Activated gamma-delta T cell (primary cell): ENCODE measurements at places on chromosomes 7 and 10.

GRCh38 chr7:133398506-133398905 lies 145.6 kb downstream of the EXOC4 start:
- DNase-seq = no peak

DNA sequence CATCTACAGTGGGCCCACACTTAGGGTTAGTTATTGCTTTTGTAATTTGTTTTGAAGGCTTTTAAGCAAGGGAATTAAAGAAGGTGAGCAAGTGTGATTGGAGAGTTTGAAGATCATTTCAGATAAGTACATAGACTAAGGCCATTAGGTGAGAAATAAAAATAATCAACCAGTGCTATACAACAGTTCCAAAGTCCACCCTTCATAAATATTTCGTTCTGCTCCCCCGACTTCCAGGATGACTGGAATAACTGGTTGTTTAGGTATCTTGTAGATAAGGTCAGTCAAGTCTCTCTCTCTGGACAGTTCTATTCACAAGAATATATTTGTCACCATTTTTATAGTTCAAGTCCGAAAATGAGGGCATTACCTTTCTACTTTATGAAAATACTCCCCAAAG lies 98.0 kb upstream of the MBL2 start:
- no peak for DNase-seq

GRCh38 chr10:18097524-18097923 lies 42.7 kb upstream of the CACNB2 start:
- DNase-seq = no peak

GRCh38 chr7:110835849-110836248 lies 255.1 kb upstream of the LRRN3 start:
- no peak for DNase-seq

DNA sequence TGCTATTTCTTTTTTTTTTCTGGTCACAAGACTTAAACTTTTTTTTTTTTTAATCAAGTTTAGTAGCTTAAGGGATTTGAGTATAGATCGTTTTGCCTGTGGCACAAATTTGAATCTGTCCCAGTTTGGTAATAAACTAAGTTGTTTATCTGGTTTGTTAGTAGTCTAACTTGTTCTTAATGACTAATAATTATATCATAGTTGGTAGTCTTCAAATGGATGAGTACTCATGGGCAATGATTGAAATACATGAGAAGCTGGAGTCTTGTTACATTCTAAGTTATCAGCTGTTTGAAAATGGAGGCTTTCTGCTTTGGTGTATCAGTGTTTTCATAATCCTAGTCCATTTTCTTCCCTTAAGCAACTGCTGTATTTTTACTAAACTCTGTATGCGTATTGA lies 12.3 kb downstream of the BTAF1 start:
- no peak for DNase-seq

DNA sequence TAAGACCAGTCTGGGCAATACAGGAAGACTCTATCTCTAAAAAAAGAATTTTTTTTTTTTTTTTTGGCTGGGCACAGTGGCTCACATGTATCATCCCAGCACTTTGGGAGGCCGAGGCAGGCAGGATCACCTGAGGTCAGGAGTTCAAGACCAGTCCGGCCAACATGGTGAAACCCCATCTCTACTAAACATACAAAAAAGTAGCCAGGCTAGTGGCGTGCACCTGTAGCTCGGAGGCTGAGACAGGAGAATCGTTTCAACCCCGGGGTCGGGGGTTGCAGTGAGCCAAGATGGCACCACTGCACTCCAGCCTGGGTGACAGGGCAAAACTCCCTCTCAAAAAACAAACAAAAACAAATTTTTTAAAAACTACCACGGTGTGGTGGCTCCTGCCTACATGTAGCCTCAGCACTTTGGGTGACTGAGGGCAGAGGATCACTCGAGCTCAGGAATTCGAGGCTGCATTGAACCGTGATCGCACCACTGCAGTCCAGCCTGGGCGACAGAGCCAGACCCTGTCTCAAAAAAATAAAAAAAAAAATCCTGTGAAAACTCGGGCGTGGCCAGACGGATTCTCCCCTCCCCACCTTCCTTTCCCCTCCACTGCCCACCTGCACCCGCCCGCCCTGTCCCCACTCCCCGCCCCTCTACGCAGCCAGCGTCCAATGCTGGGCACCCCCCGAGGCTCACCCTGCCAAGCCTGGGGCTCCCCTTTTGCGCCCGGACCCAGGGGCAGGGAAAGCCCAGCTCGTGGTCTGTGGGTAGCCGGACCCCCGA lies 745 bp upstream of the ORAI2 start:
- peak; percentile 71 for DNase-seq

GRCh38 chr7:65475734-65476319 lies 102.2 kb downstream of the ZNF92 start:
- no peak for DNase-seq

- no peak for DNase-seq
Observed at GRCh38 chr7:29100924-29101323, 45.4 kb downstream of the CPVL start.

DNA sequence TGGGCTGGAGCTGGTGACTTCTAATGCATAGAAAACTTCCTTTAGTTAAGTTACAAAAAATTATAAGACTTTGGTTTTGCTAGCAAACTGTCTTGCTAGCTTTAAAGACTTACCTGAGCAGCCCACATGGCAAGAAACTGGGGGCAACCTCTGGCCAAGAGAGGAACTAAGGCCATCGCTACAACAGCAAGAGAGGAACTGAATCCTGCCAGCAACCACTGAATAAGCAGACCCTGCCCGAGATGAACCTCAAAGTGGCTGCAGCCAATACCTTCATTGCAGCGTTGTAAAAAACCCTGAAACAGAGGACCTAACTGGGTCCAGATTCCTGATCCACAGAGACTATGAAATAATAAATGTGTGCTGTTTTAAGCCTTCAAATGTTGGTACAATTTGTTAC lies 54.6 kb upstream of the STARD3NL start:
- no peak for DNase-seq

GRCh38 chr7:3975371-3975770 lies 674.3 kb downstream of the SDK1 start:
- no peak for DNase-seq

DNA sequence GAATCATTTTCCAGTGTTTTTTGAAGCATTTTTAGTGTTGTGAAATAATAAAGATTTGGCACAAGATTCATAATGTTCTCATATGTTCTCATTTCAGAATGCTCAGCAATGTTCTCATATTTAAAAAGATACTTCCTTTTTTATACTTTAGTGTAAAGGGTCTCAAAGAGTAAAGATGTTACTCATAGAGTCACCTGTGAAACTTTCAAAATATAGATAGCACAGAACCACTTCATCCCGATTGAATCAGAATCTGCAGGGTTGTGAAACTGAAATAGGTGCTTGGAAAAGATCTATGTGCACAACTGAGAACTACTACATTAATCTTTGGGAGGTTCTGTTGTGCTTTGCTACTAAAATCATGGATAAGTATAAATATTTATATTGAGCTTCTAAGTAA lies 144.7 kb downstream of the MDFIC start:
- no peak for DNase-seq

DNA sequence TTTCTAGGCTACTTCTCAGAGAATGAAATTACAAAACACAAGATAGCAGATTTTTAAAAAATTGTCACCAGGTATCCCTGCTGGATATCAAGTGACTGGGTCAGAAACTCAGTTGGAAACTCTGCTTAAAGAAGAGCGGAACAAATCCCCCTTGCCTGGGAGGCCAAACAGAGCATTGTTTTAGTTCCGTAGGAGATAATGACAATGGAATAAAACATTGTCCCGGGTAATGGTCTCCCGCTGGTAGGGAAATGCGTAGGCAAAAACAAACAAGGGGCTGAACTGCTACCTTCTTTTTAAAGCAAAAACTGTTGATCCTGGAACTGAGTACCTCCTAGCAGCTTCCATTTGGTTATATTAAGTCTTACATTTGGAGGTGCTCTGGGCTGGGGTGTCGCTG lies 21.3 kb upstream of the VAX1 start:
- no peak for DNase-seq

DNA sequence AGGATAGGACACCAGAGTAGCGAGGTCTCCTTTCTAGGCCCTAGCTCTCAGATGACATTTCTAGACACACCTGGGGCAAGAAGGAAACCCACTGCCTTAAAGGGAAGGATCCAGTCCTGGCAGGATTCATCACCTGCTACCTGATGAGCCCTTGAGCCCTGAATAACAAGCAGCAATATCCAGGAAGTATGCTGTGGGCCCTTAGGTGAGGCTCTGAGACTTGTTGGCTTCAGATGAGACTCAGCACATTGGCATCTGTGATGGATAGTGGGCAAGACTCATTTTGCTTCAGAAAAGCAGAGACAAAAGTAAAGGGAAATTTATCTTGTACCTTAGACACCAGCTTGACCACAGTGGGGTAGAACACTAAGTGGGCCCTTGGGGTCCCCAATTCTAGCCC lies 238.4 kb upstream of the MEOX2 start:
- no peak for DNase-seq

DNA sequence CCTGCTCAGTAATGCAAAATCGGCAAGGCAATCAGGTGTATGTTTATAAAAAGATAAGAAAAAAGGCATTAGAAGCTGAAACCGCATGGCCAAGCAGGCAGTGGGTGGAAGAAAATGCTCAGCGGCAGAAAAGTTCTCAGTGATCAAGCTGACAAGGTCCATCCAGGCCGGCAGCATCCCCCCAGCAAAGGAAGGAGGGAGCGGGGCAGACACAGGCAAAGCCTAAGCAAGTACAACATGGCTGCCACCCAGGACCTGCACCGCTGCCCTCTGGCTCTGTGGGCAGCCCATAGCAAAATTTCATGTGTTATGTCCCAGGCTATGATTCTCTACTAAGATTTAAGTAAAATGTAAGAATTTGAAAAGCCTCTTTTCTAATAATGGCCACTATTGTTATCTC lies 45.4 kb downstream of the MRPS24 start:
- DNase-seq = no peak

DNA sequence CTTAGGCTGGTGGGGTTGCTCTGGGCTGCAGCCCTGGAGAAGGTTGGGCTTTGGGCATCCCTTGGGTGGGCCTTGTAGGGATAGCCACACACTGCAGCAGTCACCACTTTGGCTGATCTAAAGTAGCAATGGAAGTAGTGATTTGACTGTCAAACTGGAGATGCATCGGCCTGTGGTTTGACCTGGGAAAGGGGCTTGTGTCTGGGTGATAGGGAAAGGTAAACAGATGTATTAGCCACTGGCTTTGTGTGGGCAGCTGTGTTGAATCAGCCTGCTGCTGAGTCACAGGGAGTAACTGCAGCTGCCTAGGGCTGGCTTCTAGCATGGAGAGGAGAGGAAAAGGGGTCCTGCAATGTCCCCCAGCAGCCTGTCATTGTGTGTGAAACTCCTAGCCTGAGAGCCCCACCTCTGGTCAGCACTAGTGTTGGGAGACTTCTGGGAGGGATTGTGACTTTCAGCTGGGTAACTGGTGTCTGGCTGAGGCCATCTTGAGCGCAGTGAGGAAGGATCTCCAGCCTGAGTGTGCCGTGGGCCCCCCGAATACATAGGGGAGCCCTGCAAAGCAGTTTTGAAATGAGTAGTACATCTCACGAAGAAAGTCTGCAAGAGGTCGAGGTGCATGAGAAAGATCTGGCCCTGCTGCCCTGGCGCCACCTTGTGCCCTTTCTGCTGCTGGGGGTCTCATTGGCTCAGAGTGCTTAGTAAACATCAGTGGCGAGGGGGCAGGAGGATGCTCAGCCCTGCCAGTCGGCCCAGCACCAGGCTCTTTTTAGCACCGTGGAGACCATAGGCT lies 117.3 kb downstream of the FANK1 start:
- no peak for DNase-seq

GRCh38 chr10:23568996-23569395 lies 130.1 kb downstream of the OTUD1 start:
- DNase-seq = no peak

GRCh38 chr10:7956508-7956907 lies 98.0 kb upstream of the GATA3 start:
- DNase-seq = no peak

DNA sequence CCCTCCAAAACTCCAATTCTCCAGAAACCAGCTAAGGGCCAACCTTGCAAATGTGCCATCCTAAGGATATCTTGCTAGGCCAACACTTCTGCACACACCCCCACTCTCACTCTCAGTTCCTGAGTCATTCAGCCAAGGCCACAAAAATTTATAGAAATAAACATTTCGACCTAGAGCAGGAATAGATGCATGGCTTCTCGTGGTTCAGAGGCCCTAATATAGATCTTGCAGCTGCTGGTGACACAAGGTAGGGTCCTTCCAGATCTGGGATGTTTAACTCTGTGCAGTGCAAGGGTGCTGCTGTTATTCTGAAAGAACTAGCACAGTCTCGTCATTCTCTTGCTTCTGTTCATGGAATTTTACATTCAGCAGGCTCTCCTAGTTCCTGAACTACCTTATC lies 369.3 kb downstream of the CALN1 start:
- no peak for DNase-seq

GRCh38 chr7:105047932-105048331 lies 33.9 kb downstream of the KMT2E start:
- DNase-seq = no peak

GRCh38 chr7:44156453-44157010 lies 15.4 kb upstream of the MYL7 start:
- no peak for DNase-seq

DNA sequence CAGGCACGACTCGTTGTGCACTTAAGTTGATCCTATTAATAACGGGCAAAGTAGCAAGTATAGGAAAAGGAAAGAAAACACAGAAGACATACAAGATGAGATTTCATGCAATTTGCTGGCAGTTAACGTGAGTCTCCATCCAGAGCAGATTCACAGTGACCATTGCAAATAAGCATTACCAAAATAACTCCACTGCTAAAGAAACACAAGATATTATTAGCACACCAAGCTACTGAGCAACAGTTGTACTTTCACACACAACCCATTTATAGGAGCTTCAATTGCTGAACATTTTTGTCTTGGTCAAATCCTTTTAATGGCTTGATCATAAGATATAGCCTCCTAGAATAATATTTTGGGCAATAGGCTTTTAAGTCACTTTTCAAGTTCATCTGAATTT lies 187.7 kb upstream of the HGF start:
- no peak for DNase-seq

DNA sequence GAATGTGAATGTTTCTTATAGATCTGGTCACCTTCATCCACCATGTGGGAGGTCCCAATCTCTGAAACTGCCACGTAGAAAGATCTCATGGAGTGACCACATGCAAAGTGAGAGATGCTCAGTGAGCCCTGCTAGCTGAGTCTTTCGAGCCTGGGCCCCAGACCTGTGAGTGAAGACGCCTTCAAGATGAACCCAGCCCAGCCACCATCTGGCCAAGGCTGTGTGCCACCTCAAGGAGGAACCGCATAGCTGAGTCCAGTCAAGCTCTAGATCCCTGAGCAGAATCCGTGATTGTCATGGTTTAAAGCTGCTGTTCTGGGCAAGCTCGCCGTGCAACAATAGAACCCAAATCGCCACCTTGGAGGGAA lies 20.2 kb upstream of the PPIF start:
- DNase-seq = no peak

DNA sequence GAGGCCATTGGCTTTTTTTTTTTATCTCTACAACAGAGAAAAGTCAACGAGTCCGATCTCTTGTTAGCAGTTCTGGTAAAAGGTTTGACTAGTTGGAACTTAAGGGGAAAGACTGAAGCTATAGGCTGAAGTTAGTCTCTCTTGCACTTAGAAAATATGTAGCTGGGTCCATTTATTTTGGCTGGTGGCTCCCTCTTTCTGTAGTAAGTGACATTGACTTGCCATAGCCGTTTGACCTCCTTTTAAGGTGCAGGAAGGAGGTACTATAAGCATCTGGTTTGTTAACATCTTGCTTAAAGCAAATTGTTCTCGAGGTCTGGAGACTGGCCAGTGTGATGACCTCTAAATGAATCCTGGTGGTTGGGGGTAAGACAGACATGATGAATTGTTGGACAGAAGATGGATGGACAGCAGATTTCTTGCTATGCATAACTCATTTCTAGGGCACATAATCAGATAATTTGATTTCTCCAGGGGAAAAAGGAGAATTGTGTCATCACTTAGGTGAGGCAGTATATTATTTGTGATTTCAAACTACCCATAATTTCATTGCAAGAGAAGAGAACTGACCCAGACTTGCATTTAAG lies 356.3 kb upstream of the GALNT17 start:
- DNase-seq = no peak
